ENCODE measurements at places on chromosomes 11 and 22. TPM values are rescaled to one million over a fixed set of nuclear protein-coding genes. Genes with fewer than 3 reads are reported as not detected.

ZNRF3 gene
- 1.5 TPM for total RNA-seq

HDHD5 gene
- total RNA-seq, result 35.4 TPM

NLRP14 gene
- not detected for total RNA-seq

EPS8L2 gene
- 1.9 TPM for total RNA-seq

RAB3IL1 gene
- 6.3 TPM for total RNA-seq

CCDC89 gene
- not detected for total RNA-seq

KBTBD3 gene
- 5.7 TPM for total RNA-seq

GP1BB gene
- total RNA-seq, result 3.3 TPM

FGF3 gene
- total RNA-seq, result not detected

OR5AL1 gene
- not detected for total RNA-seq

All from dermis lymphatic vessel endothelial cell (primary cell).